Stimulated activated CD4-positive, alpha-beta T cell treated with anti-CD3 and anti-CD28 coated beads, Interleukin-4, amount 100 ng/mL, for 24 hours (primary cell): ENCODE measurements at places on chromosomes 5 and 9.

DNA sequence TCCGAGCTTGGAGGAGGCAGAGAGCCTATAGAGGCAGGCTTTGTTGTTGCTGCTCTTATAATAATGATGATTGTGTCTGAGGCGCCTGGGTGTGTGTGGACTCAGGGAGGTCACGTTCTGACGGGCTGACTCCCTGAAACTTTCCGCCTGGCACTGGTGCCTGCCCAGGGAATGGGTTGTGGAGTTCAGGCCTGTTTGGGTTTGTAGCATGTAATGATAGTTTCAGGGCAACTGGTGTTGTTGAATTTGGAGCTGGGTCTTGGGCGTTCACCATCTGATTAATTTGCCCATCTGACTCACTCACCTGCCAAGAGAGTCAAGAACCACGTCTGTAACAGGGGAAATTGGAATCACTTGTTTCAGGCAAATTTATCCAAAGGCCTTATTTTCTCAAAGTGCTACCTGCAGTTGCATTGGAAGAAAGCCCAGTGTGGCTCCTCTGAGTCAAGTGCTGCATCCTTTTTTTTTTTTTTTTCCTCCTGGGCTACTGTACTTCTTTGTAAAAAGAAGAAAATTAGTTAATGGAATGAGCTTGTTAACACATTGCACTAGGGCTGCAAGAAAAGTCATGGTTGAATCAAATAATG lies 386.5 kb downstream of the GADD45G start:
- no peak for DNase-seq

DNA sequence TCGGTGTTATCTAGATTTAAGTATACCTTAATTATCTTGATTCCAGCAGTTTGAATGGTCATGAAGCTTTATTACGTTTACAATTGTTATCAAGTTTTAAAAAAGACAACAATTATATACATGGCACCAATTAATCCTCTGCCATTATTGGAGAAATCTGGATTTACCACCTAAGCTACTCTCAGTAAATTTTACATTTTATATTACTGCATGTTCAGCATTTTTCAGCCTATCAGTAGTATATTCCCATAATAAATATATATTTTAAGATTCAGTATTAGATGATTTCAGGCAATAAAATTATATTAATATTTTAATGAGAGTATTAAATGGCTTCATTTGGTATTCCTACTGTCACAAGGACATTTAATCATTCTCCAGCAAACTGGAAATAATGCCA lies 264.5 kb upstream of the PRDM9 start:
- DNase-seq: no peak

- no peak for DNase-seq
Observed at GRCh38 chr5:88092358-88092757, 176.3 kb downstream of the TMEM161B start.

GRCh38 chr9:109033941-109034700 lies 20.8 kb upstream of the CTNNAL1 start:
- DNase-seq: no peak

DNA sequence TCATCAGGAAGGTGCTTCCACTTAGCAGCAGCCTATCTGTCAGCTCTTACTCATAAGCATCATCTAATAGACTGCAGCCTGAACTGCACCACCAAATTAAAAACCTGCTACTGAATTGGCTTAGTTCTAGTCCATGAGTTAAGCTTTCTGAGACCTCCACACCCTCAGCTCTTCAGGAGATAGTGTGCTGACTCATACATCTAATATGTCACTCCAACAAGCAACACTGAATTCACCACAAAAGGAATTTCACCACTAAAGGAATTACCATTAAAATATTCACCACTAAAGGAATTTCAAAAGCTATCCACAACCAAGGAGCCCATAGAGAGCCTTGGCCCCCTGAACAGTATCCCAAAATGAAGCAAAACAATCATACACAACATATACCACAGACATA lies 418.5 kb upstream of the RORB start:
- no peak for DNase-seq

- DNase-seq: no peak
Observed at GRCh38 chr5:31706186-31706585, 67.3 kb downstream of the PDZD2 start.

DNA sequence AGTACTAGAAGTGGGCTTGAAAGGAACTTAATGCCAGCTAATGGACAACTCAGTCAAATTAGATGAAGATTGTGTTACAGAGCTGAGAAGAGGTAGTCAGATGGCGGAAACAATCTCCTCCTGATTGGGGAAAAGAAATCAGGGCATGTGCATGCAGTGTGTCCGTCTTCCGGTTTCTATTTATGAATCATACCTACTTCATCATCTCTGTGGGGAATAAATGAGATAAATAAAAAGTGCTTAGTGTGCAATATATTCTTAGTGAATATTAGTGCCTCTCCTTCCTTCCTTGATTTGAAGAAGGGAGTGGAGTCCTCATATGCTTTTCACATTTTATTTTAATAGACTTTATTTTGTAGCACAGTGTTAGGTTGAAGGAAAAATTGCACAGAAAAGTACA lies 108.7 kb upstream of the NFIL3 start:
- no peak for DNase-seq

- peak; percentile 3 for DNase-seq
Observed at GRCh38 chr5:102591650-102592049, 92.8 kb upstream of the SLCO6A1 start.

- no peak for DNase-seq
Observed at GRCh38 chr9:76876098-76876497, 29.8 kb downstream of the PRUNE2 start.

DNA sequence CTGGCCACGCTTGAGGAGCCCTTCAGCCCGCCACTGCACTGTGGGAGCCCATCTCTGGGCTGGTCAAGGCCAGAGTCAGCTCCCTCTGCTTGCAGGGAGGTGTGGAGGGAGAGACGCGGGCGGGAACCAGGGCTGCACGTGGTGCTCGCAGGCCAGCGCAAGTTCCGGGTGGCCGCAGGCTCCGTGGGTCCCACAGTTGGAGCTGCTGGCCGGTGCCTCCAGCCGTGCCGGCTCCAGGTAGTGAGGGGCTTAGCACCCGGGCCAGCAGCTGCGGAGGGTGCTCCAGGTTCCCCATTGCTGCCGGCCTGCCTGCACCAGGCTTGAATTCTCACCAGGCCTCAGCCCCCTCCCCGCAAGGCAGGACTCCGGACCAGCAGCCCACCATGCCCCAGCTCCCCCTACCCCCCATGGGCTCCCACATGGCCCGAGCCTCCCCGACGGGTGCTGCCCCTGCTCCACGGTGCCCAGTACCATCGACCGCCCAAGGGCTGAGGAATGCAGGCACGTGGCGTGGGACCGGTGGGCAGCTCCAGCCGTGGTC lies 192.8 kb upstream of the IZUMO3 start:
- DNase-seq: no peak

DNA sequence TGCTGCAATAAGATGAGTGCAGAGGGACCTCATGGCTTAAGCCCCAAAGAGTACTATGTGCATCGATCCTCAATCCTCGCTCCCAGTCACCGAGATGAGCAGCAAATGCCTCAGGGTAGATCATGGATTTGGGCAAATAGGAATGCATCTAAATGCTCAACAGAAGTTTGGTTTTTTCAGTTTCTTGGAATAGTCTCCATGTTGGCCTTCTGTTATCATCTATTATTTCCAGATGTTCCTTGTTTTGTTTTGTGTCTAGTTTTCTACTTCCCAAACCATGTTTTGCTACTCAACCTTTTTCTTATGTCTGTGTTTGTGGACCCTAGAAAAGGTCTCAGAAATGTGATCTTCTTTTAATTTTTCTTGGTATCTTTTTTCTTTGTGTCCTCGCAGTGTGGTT lies 43.5 kb upstream of the RASGRF2 start:
- DNase-seq: no peak
